ENCODE measurements at places on chromosomes 4 and X.

- DNase-seq, result no peak
Measured at GRCh38 chrX:114582698-114583395, 1.0 kb upstream of the HTR2C start.

DNA sequence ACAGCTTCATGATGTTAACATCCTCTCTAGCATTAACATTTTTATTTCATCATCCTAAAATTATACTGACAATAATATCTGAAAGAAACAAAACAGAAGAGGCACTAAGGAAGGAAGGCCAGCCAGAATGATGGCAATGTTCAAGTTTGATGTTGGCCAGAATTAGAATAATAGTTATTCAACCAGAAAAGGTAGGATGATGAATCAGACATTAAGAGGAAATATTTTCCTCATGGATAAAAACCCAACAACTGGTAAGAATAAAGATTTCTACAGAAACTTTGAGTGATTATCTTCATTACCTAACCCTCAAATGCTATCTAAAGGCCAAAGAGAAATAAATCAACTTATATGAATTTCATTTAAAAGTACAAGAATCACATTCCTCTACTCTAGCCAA is 105.2 kb downstream of the PDE5A start:
- DNase-seq, result no peak

GRCh38 chr4:105451346-105451745 is 22.5 kb downstream of the PPA2 start:
- no peak for DNase-seq

DNA sequence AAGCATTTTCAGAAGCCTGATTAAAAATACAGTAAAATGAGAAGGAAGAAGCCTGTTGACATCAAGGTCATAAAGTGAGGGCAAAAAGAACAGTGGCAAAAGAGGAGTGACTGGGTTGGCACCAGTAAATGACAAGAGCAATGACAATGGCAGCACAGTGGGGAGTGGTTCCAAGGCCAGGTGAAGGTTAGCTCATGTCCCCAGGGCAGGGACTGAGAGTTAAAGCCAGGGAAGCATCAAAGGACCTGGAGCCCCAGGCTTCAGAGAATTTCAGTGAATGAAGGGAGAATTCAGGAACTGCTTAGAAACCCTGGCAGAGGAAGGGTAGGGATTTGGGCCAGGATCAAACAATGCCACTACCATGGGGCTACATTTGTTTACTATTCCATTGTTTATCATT is 8.8 kb upstream of the PIGA start:
- DNase-seq, result no peak

- no peak for DNase-seq
Measured at GRCh38 chr4:173536808-173537429, 6.9 kb upstream of the HAND2 start.

- DNase-seq, result no peak
Measured at GRCh38 chr4:146787731-146788130, 149.0 kb downstream of the POU4F2 start.

GRCh38 chr4:73815145-73815544 is 21.3 kb upstream of the CXCL6 start:
- no peak for DNase-seq

DNA sequence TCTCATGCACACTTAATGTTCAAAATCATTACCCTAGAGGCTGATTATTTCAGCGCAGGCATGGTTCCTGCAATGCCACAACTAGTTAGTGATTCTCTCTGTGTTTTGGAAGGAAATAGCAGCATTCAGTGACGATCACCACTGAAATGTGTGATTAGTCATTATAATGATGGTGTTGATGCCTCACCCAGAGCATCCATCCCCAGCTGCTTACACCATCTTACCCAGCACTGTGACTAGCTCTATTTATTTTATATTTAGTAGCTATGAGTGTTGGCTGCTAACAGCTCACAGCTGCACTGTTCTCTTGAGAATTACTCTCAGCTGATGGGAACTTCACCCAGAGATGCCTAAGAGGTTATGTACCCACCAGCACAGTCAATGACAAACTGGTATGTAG is 60.5 kb upstream of the TSPAN7 start:
- DNase-seq, result no peak

DNA sequence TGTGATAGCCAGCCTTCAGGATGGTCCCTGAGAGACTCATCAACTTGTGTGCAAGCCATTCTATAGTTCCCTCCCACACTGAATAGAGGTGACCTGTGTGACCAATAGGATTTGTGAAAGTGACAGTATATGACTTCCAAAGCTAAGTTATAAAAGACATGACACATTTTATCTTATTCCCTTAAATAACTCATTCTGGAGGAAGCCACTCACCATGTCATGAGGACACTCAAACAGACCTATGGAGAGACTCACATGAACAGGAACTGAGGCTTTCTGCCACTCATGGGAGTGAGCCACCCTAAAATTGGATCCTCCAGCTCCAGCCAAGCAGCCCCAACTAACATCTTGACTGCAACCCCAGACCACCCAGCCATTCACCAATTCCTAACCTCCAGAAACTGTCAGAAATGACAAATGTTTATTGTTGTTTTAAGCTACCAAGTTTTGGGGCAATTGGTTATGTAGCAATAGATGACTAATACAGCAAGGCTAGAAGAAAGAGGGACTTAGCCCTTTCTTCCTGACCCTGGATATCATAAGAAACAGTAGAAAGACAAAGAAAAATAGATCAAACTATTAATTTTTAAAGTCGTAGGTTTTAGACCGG is 9.0 kb upstream of the CHIC2 start:
- no peak for DNase-seq

DNA sequence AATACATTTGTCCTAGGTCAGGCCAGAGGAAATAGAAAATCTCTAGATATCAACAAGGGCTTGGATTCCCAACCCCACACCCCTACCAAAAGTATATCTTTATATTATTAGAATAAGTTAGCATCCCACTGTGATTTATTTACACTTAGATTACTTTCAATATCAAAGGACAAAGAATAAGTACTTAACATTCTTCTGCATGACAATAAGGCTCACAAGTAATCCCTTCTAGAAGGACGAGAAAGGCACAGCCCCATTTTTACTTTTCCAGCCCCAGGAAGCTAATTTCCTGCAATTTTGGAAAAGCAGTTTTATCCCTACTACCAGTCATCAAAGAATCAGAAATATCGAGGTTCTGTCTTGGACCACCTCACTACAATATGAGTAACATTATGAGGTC is 14.1 kb upstream of the SLITRK2 start:
- DNase-seq, result no peak

DNA sequence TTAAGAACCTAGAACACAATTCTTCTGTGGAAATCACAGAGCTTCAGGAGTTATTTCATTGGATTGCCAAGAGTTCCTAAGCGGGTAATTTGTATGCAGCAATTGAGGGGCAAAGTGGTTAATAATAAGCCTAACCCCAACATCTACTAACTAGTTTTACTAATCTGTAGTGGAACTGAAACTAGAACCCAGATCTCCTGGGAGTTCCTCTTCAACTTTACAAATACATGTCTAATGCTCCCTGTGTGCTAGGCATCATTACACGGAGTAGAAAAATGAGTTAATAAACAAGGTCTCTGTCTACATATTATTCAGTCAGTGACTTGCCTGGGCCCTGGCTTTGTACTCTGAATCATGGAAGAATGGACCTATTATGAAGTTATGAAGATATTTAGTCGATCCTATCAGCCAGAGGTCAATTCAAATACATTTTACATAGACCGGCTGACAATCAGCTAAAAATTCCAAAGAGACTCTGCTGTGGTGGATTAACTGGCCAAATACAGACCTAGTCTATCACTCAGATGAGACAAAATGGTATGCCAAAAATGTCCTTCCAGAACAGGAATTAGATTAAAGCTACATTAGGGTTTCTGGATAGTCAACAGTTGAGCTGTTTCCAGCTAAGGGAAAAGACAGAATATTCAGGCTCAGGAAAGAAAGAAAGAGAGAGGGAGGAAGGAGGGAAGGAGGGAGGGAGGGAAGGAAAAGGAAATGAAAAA is 326.0 kb downstream of the FBXW7 start:
- no peak for DNase-seq
